Upper lobe of left lung (tissue), 6 donors: ENCODE measurements at places on chromosomes 2 and 18.
A peak's percentile ranks its signal among the peaks of the same experiment; 100 is the strongest.

GRCh38 chr2:23204685-23205242 is 180.2 kb upstream of the KLHL29 start:
- DNase-seq: no peak

GRCh38 chr18:42437646-42438045 is 482.6 kb downstream of the PIK3C3 start:
- no peak for DNase-seq

DNA sequence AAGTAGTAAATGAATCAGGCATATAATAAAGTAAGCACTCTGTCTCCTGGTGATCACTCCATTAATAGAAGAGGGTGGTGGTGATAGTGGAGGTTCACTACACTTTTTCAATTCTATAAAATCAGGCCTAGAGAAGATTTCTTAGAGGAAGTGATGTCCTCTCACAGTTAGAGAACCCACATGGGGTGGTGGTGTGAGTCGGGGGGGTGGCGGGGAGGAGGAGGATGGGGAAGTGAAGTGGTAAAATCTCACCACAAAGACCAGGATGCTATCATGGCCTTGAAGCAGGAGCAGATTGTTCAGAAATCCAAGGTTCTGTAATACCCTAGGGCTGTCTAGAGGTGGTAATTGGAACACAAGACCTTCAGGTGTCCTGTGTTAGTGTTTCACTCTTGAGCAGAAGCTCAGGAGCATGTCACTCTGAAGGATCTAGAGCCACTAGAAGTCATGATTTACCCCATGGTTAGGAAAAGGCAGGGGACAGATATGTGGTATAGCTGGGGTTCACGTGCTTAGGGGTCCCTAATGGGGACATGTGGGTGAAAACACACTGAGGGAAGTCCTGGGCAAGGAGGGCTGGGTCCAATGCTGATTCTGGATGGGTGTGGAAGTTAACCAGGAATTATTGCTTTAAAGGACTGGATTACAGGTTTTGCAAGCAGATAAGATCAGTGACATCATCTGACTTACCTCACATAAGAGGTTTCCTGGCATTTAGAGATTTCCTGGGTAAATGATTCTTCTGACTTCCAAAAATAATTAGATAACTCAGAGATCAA is 31.0 kb downstream of the RNF125 start:
- DNase-seq: peak; percentile 66

DNA sequence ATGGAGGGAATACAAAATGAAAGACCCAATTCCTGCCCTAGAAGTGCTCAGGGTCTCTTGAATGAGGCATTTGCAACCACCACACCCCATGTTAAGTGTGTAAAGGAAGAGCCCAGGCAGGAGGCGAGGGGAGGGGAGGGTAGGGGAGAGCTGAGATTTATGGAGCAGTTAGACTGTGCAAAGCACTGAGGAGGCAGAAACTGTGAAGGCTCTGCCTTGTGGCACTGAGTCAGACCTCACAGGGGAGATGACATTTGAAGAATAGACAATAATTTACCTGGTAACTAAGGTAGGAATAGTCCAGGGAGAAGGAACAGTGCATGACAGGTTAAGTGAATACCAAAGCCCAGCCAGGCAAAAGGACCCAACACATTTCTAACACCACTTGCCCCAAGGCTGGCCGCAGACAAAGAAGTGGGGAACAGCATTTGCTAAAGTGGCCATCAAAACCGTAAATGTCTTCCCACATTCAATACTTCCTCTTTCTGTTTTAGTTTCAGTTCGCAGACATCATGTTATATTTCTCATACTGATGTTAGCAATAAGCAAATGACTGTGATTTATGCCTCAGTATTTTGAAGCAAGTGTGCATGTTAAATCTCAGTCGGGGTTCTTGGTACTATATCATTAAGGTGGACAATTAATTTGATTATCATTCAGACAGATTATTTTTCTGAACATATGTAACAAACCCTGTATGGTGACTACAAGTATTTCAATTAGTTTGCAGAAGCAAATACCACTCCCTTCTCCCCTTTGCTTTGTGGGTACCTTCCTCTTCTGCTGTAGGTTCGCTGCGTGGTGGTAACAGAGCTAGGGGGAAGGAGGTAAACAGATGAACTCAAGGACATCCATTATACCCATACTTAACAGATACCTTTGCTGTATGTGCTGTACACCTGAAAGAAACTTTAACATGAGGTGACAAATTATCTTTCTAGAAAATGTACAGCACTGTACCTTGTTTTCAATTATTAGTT is 27.5 kb downstream of the CDH20 start:
- no peak for DNase-seq

DNA sequence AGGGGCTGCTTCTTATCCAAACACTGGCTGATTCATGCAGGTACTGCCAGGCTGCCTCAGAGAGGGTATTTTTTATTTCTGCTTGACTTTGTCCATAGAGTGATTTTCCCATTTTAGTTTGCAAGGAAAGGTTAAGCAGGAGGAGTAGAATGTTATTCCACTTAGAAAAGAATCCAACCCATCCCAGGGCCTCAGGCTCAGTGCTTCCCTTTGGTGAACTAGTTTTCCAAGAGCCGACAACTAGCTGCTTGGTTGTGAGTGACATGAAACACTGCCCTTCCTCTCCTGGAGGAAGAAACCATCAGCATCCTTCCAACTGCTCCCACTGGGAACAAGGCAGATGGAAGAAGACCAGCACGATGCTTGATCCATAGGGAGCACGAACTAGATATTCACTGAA is 58.5 kb downstream of the BCL2 start:
- no peak for DNase-seq

DNA sequence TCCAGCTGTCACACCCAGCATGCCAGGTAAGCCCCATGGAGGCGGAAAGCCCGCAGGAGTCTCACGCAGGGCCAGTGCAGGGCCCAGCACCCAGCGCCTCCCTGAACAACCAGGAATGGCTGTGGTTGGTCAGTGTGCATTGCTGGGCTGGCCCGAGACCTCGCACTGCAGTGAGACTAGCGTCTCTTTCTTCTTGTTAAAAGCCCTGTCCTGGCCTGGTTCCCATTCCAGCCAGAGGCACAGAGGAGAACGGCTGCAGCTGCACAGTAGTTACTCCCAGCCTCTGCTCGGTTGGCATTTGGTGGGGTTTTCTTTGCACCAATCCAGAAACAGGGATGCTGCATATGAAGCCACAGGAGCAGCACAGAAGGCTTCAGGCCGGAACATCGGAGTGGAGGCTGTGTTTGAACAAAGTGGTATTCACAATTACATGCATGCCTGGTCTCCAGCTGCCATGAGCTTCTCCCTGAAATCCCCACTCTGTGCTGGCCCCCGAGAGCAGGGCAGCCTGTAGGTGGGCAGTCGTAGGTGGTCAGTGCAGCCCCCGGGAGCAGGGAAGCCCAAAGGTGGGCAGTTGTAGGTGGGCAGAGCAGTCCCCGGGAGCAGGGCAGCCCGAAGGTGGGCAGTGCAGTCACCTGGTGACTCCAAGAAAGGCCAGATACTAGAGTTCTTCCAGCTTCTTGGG is 163.7 kb upstream of the PXDN start:
- no peak for DNase-seq

DNA sequence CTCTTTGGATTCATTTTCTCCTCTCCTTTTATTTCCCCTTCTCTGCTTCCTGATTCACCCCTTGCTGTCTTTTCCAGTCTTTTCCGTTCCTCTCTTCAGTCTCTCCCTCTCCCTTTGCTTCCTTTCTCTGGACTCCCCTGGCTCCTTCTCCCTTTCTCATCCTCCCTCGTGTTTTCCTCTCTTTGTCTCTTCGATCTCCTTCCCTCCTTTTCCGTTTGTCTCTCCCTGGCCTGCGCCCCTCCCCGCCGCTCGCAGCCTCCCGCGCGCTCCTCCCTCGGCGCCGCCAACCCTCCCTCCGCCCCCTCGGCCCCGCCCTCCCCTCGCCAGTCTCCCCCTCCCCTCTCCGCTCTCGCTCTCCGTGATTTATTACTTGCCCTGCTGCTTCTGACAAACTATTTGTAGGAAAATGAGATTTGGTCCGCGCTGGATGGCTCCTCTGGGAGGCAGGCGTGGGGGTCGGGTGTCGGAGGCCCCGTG is 46.0 kb upstream of the PAX8 start:
- DNase-seq: peak; percentile 88

GRCh38 chr18:48481092-48481491 is 57.7 kb upstream of the CTIF start:
- no peak for DNase-seq

DNA sequence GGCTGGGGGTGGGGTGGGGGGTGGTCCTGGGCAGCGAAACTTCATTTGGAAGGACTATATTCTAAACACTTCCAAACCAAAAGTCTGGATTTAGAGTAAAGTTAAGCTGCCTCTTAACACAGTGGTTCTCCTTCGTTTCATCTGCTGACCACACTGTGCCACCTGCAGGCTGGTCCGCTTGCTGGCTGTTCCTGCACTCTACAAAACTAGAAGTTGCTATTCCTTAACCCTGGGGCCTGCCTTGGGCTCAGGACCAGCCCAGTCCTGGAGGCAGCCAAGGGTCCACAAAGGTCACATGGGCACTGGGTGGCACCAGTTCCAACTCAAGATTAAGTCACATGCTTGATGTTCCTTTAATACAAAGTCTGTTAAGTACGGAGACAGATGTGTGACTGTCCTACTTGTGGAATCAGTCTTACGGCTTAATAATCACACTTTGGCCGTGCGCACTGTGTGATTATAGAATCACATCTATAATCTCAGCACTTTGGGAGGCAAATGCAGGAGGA is 195.4 kb downstream of the FAM210A start:
- no peak for DNase-seq

- DNase-seq: no peak
Measured at GRCh38 chr2:229348128-229348527, 77.0 kb upstream of the PID1 start.

GRCh38 chr18:45324495-45325113 is 290.7 kb upstream of the SLC14A2 start:
- peak; percentile 23 for DNase-seq

- no peak for DNase-seq
Measured at GRCh38 chr2:106695919-106696318, 190.0 kb downstream of the ST6GAL2 start.

GRCh38 chr2:16055848-16056580 is 115.7 kb downstream of the MYCN start:
- DNase-seq: no peak

DNA sequence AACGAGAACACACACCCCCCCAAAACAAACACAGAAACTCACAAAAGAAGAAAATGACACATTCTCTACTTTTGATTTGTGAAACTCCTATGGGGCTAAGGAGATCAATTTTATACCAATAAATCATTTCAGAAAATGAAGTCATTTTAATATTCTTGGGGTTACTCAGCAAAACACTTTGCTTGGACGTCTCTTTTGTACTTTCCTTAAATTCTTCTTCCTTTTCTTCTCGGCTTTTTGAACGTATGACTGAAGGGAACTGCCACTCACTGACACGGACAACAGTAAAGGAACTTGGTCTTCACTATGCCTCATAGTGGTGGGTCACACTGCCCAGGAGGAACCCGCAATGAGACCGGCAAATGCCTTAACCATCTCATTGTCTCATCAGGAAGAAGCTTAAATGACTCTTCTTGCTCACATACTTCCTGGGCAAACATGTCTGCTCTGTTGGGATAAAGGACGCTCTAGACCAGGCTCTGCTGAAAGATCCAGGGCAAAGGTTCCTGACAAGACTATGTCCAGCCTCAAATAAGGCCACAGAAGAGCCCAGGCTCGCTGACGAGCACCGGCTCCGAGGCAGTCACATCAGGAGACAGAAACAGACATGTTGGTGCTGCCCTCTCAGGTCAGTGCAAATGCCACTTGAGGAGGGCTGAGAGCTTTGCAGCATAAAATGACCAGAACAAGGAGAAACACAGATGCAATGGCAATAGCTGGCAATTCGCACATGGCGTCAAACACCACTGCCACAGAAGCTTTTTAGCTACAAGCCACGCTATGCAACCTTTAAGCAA is 205.5 kb downstream of the TGIF1 start:
- no peak for DNase-seq

GRCh38 chr18:64103986-64104385 is 44.9 kb downstream of the LINC00305 start:
- no peak for DNase-seq

DNA sequence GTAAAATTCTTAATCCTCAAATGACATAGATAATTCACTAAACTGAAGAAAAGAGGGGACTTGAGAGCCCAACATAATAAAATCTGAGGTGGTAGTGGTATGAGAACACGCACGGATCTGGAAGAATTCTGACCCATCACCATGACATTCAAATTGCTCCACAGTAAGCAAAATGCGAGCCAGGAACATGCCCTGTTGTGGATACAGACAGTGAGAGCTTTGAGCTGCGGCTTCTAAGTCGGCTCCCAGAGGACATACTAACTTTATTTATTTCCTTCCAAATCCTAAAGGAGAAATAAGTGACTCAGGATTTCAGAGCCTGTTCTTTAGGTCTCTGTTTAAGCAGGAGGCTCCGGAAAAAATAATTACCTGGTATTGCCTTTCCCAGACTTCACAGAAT is 143.4 kb upstream of the SMAD7 start:
- DNase-seq: no peak

- DNase-seq: no peak
Measured at GRCh38 chr2:223681125-223681524, 79.0 kb upstream of the SCG2 start.

DNA sequence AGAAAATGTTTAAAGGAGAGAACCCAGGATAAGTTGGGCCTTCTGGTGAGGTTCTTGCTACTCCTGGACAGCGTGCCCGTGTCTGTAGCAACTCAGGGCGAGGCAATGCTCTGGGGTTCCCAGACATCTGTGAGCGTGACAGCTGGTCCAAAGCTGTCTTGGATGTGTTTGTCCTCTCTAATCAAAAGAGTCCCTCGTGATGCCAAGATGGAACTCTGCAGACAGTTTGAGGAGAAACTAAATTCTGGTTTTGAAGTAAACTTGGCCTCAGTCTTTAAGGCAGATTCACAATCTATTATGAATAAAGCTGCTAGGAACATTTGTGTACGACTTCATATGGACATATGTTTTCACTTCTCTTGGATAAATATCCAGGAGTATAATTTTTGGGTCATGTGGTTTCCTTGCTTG is 47.3 kb downstream of the TMEM17 start:
- no peak for DNase-seq

- peak; percentile 6 for DNase-seq
Measured at GRCh38 chr18:57951999-57952774, 91.8 kb upstream of the NEDD4L start.

DNA sequence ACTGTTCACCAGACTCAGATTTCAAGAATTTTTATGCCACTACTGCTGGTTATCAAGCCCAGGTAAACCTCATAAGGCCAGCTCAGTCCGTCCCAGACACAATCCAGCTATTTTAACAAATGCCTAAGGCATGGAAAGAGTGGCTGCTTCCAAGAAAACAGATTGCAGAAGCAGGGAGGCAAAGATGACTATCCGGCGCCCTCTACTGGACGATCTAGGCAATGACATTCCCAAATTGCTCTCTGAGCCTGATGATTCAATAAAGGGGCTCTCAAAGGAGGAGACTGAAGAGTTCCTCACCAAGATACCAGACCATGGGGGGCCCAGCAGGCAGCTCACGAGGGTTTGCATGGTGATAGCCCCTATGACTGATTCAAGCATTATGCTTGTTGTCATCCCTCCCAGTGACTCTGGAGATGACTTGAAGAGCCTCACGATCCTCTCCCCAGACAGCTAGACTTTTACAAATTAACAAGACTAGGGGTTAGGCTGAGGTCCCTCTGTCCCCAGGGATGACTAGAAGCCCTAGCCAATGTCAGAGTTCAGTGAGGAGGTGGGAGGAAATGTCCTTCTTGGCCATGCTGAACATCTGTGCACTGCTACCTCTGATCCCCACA is 25.0 kb downstream of the SERPINB8 start:
- DNase-seq: peak; percentile 52

- no peak for DNase-seq
Measured at GRCh38 chr2:238441262-238442114, 14.8 kb downstream of the ASB1 start.
